Activated naive CD8-positive, alpha-beta T cell treated with anti-CD3 and anti-CD28 coated beads for 36 hours (primary cell): ENCODE measurements at places on chromosomes 6 and 20.
A peak's percentile ranks its signal among the peaks of the same experiment; 100 is the strongest.

GRCh38 chr6:163782436-163783003 lies 368.0 kb downstream of the QKI start:
- no peak for DNase-seq

GRCh38 chr6:67394254-67394653 lies 1240.8 kb upstream of the ADGRB3 start:
- no peak for DNase-seq

GRCh38 chr20:2170404-2170803 lies 68.8 kb downstream of the STK35 start:
- DNase-seq: no peak

- peak; percentile 55 for DNase-seq
Observed at GRCh38 chr6:39934131-39934757, at the start of gene MOCS1. Gene MOCS1 (minus strand): TSS chr6:39934462. CDS start chr6:39934417, 45 bp downstream.

DNA sequence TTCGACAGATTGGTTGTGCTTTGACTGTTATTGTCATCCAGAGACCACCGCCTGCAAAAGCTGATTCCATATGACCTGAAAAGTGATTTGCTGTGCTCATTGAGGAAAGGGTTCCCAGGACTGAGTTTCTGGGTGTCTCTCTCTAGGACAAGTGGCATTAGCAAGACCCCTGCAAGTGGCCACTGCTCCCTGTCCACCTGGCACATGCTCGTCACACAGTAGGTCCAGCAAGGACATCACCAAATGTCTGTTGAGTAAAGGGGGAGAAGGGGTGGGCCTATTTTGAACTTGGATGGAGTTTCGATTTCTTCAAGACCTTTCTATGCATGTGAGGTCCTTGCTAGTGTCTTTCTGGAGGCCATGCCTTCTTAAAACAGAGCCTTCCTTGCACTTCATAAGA lies 48.9 kb upstream of the IYD start:
- DNase-seq: no peak

GRCh38 chr6:39128832-39129231 lies 13.8 kb upstream of the SAYSD1 start:
- no peak for DNase-seq

GRCh38 chr6:105560611-105561066 lies 157.8 kb upstream of the PREP start:
- no peak for DNase-seq

- DNase-seq: no peak
Observed at GRCh38 chr6:159168536-159169192, 536 bp upstream of the FNDC1 start.

- no peak for DNase-seq
Observed at GRCh38 chr6:45326698-45327417, 1.3 kb upstream of the RUNX2 start.

DNA sequence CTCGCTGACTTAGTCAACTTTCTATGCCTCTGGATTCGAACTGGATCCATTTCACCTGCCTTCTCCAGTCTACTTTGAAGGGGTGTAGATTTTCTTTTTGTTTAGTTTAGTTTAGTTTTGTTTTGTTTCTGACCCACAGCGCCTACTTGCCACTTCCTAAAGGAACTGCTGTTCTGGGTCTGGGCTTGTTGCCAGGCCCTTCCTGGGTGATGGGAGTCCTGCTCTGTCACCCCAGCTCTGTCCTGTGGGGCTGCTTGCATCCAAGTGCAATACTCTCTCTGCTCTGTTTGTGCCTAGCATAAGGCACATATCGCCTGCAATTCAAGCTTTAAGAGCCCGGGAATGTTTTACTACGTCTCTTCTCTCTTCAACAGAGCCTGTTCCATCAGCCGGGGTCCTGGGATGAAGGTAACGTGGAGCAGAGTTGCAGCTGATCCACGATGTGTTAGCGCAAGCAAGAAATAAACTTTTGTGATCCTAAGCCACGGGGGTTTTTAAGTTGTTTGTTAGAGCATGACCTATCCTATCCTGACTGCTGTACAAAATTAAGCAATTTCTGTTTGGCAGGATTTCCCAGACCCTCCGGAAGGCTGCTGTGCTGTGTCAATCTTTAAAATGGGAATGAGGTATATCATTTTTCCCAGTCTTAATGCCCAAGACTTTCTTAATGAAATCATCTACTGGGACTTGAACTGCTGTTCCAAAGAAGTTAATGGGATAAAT lies 30.9 kb upstream of the TAGAP start:
- no peak for DNase-seq

DNA sequence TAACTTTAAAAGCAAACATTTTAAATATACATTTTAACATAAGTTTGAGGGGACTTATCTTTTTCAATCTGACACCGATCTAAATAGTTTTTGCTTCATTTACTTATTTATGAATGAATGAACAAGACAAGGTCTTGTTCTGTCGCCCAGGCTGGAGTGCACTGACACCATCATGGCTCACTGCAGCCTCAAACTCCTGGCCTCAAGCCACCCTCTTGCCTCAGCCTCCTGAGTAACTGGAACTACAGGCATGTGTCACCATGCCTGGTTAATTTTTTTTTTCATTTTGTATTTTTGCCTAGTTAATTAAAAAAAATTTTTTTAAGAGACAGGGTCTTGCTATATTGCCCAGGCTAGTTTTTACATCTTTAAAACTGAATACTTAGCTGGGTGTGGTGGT lies 25.4 kb downstream of the FBXO9 start:
- DNase-seq: no peak

DNA sequence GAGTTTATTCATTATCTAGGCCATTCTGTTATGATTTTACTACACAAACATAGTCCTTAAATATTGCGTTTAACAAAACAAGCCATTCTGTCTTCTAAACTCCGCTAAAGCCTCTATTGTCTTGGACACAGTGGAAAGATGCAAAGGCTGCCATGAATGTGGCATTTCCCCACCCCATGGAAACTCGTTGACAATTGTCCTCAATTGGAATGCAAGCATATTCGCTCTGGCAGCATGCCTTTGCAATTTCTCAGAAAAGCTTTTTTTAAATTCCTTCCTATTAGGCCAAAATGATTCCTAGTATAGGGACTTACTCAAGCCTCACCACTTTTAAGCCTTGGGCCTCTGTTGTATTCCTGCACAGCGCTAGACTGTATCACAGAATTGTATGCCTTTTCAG lies 22.8 kb downstream of the OR2A4 start:
- DNase-seq: no peak

DNA sequence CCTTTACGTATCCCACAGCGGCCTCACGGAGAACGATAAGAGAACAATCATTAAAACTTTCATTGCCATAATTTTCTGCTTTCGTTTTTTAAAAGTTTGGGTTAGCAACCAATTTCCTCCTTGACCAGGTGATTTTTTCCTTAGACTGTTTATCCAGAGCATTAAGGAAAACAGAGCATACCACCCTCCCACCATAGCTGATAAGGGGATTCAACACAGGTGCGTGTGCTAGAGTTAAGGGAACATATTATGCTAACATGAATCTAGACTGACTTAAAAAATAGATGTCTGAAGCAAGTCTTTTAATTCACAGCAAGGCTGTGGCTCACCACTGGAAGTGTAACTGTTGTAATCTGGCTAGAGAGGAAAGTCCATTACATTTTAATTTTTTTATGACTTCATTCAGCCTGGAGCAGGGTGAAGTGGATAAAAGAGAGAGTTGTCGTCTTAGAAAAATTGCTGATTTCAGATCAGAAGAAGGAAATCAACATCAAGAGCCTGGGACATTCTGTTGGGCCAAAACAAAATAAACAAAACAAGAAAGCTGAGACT lies 5.5 kb upstream of the SLC22A2 start:
- DNase-seq: no peak

- no peak for DNase-seq
Observed at GRCh38 chr6:170057961-170058877, 232.7 kb downstream of the DLL1 start.

- DNase-seq: peak; percentile 86
Observed at GRCh38 chr6:149941583-149942460, at the start of gene ULBP2. Gene ULBP2 (plus strand): TSS chr6:149942014. CDS start chr6:149942073, 59 bp downstream.
